CD4-positive, alpha-beta memory T cell (primary cell): ENCODE measurements at places on chromosomes 7 and 10. TPM values are rescaled to one million over a fixed set of nuclear protein-coding genes. Genes with fewer than 3 reads are reported as not detected.

Gene DNAJB6
- total RNA-seq = 90.1 TPM

Gene SPDYE6
- not detected for total RNA-seq

GRCh38 chr10:4241724-4242345 is 456.8 kb upstream of the KLF6 start:
- H3K4me3 ChIP-seq = no peak overlapping the region
- peaks cover 9% of the 10 kb centered on the region for H3K4me1 ChIP-seq
- no peaks in the 10 kb centered on the region for H3K27me3 ChIP-seq
- DNase-seq = no peak
- H3K36me3 ChIP-seq = no peaks in the 10 kb centered on the region

- DNase-seq = no peak
- peaks cover 49% of the 10 kb centered on the region for H3K4me1 ChIP-seq
- H3K27ac ChIP-seq = peak overlapping the region; percentile 49
- no peaks in the 10 kb centered on the region for H3K27me3 ChIP-seq
These were observed 518 bp downstream of the AGFG2 start for GRCh38 chr7:100539436-100540006.

DNA sequence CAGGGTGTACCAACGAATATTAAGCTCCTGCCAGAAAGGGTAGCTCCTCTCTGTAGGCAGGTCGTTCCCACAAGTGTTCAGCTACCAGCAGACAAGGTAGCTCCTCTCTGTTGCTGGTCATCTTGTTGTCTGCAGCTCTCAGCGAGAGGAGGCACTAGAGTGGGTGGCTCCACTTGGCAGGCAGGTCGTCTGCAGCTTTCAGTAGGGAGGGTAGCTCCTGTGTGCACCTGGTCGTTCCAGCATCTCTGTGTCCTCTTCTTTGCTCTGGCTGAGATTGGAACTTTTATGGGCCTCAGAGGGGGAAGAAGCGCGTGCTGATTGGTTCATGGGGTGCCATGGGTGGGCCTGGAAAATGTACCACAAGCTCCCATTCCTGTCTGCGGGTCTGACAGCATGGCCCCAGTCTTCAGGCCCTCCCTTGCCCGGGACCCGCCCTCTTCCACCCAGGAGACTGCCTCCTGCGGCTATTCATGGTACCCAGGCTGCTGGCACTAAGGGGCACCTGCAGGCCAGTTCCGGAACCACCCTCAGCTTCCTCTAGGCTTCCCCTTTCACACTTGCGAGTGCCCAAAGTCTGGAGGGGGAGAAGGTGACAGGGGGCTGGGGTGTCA is 63.9 kb upstream of the CACNA2D1 start:
- DNase-seq = no peak
- no peak overlapping the region for H3K27ac ChIP-seq
- H3K4me3 ChIP-seq = no peak overlapping the region
- H3K4me1 ChIP-seq = no peaks in the 10 kb centered on the region
- no peaks in the 10 kb centered on the region for H3K27me3 ChIP-seq
- no peaks in the 10 kb centered on the region for H3K36me3 ChIP-seq

- no peaks in the 10 kb centered on the region for H3K36me3 ChIP-seq
- DNase-seq = no peak
- no peaks in the 10 kb centered on the region for H3K4me1 ChIP-seq
- no peaks in the 10 kb centered on the region for H3K27me3 ChIP-seq
- no peak overlapping the region for H3K4me3 ChIP-seq
- no peak overlapping the region for H3K27ac ChIP-seq
These were observed 127.4 kb downstream of the GPR85 start for GRCh38 chr7:112959276-112959675.

DNA sequence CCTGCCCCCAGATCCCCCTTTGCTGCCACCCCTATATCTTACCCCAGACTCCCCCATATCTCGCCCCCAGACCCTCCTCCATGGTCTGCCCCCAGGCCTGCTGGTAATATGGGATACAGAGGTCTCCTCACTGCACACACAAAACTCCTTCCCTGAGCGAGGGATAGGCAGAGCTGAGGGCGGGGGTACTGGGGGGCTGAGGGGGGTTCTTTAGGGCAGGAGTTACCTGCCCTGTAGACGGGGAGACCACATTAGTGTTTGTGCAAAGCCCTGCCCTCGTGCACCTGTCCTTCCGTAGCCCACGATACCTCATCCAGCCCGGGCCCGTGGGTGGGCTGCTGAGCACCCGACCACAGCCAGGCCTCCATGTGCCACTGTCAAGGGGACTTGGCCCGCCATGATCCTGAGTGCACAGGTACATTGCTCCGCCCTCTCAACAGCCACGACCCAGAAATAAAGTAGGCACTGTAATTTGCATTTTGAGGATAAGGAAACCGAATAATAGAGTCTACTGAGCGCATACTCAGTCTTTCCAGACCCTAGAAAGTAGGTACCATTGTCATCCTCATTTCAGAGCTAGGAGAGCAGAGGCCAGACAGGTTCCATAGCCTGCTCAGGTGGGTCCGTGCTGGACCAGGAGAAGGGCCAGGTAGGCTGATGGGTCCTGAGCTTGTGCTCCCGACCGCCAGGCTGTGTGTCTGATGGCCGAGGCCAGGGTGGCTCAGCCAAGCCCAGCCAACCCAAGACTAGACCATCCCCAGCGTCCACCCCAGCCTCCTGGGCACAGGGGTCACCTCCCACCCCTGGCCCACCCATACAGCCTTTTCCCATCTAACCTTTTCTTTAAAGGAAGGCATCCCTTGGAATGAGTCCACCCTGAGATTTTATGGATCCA is 115.2 kb downstream of the LHPP start:
- no peaks in the 10 kb centered on the region for H3K36me3 ChIP-seq
- no peak overlapping the region for H3K27ac ChIP-seq
- H3K27me3 ChIP-seq = no peaks in the 10 kb centered on the region
- H3K4me3 ChIP-seq = no peak overlapping the region
- H3K4me1 ChIP-seq = no peaks in the 10 kb centered on the region

DNA sequence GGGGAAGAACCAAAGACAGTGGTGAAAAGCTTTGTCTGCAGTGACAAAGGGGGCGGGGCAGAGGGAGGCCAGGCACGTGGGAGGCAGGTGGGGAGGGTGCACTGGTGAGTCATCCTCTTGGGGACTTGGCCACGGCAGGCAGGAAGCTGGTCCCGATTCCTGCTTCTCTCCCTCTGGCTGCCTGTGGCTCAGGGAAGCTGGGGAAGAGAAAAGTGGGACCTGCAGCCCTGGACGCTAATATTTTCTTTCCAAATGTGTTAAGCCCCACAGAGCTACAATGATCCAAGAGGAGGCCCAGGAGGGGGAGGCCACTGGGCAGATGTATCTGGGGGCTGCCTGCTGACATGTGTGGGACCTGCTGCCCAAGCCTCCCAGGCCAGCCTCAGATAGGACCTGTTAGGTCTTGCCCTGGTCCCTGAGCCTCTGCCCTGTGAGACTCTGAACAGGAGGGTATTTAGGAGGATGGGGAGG is 231.8 kb downstream of the KCNMA1 start:
- no peaks in the 10 kb centered on the region for H3K27me3 ChIP-seq
- H3K4me1 ChIP-seq = no peaks in the 10 kb centered on the region
- H3K36me3 ChIP-seq = no peaks in the 10 kb centered on the region
- no peak for DNase-seq

DNA sequence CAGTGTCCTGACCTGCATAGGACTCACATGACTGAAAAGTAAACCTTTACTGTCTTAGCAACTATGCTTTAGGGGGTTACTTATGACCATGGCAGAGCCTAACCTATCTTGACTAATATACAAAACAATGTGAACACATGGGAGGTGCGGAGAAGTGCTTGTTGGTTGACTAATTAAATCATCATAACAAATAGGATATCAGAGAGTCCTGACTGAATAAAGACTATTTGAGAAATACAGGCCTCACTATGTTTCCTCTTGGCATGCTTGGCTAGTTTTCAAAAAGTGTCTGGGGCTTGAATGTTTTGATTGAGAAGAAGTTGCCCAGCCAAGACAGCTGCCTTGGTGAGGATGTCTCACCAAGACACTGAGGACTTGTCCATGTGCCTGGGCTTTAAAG is 104.4 kb upstream of the PHYHIPL start:
- H3K4me1 ChIP-seq = no peaks in the 10 kb centered on the region
- H3K27me3 ChIP-seq = no peaks in the 10 kb centered on the region
- H3K4me3 ChIP-seq = no peak overlapping the region
- DNase-seq = no peak
- H3K27ac ChIP-seq = no peak overlapping the region
- H3K36me3 ChIP-seq = no peaks in the 10 kb centered on the region

DNA sequence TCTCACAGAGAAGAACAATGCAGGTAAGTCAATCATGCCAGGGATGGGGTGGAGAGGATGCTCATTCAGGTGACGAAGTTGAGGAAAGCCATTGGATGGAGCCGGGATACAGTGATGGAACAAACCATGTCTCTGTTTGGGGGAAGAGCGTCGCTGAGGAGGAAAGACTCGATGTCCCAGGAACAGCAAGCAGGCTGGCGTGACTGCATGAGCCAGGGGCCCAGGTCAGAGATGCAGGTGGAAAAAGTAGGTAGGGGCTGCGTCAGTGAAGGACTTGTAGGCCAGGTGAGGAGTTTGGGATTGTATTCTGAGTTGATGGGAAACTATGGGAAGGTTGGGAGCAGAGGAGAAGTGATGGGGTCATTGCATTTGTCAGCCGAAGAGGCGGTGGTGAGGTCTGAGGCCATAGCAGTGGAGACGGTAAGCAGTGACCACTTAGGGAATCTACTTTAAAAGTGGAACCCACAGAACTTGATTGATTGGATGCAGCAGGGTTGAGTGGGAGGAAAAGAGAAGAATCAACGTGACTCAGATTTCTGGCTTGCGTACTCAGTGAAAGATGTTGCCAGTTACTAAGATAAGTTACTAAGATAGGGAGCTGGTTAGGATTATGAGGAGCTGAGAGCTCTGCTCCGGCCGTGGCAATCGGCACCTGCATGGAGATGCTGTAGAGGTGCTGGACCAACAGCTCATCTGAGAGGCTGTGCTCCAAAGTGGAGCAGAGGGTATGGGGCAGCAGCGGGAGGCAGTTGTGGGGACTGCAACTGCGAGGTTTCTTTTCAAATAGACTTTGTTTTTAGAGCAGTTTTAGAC is 12.5 kb upstream of the IL2RA start:
- no peak for DNase-seq
- no peaks in the 10 kb centered on the region for H3K36me3 ChIP-seq
- H3K4me1 ChIP-seq = peaks cover 33% of the 10 kb centered on the region
- no peak overlapping the region for H3K27ac ChIP-seq
- H3K4me3 ChIP-seq = no peak overlapping the region

DNA sequence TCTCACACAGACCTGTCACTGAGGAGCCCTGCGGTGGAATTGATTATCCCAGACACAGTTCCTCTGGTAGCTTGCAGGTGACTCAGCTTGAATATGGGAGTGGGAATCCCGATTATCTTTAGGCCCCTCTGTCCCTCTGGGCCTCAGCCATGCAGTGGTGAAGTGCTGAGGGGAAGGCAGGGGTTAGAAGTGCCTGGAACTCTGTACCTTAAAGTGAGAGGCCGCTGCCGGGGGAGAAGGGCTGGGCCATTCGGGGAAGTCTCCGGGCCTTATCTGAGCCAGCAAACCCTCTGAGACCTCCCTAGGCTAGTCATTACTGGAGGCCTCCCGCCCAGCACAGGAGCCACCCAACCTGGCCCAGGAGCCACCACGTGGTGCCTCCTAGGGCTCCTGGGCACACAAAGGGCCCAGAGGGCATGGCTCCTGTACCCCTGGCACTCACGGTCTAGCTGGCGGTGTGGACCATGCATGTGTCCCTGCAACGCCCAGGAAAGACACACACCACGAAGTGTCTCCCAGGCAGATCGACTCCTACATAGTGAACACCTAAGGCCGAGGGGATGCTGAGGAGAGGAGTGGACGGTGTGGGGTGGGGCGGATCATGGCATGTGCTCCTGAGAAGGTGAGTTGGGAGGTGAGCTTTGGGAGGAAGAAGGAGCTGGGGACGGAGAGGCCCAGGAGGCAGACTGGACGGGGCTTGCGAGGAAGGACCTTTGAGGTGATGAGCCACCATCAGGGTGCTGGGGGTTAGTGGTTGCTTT is 56.2 kb downstream of the HK1 start:
- no peak overlapping the region for H3K4me3 ChIP-seq
- peak overlapping the region; percentile 38 for H3K27ac ChIP-seq
- peaks cover 86% of the 10 kb centered on the region for H3K4me1 ChIP-seq
- H3K27me3 ChIP-seq = no peaks in the 10 kb centered on the region
- peaks cover 12% of the 10 kb centered on the region for H3K36me3 ChIP-seq

DNA sequence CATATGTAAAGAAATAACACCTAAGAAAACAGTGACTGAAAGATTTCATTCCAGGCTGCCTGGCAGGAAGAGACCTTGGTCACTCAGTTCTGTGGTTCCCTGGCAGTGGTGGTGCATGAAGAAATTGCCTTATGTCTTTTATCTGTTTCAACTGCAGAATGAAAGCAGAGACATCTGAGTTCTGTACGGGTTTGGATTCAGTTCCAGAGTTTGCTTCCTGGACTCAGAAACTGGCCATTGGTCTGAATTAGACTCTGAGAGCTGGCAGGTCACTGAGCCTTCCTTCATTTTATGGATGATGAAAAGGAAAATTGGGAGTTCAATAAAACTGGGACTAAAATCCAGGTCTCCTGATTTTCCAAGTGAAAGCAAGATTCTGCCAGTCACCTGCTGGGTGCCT is 428.9 kb upstream of the AUTS2 start:
- no peaks in the 10 kb centered on the region for H3K27me3 ChIP-seq
- no peak overlapping the region for H3K27ac ChIP-seq
- no peaks in the 10 kb centered on the region for H3K4me1 ChIP-seq
- H3K4me3 ChIP-seq = no peak overlapping the region
- no peaks in the 10 kb centered on the region for H3K36me3 ChIP-seq
- DNase-seq = no peak

DNA sequence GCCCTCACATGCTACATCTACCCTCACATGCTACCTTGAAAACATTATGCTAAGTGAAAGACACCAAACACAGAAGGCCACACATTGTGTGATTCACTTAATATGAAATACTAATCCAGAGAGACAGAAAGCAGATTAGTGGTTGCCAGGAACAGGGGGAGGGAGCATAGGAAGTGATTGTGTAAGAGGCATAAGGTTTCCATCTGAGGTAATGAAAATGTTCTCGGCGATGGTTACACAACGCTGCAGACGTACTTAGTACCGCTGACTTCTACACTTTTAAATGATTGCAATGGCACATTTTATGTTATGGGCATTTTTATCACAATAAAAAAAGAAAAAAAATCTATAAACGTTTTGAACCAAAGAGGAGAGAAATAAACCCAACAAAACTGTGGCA is 742.3 kb downstream of the TYW1 start:
- H3K36me3 ChIP-seq = no peaks in the 10 kb centered on the region
- no peak overlapping the region for H3K4me3 ChIP-seq

Gene CPA4
- total RNA-seq = not detected

Gene RAB19
- 3.2 TPM for total RNA-seq

DNA sequence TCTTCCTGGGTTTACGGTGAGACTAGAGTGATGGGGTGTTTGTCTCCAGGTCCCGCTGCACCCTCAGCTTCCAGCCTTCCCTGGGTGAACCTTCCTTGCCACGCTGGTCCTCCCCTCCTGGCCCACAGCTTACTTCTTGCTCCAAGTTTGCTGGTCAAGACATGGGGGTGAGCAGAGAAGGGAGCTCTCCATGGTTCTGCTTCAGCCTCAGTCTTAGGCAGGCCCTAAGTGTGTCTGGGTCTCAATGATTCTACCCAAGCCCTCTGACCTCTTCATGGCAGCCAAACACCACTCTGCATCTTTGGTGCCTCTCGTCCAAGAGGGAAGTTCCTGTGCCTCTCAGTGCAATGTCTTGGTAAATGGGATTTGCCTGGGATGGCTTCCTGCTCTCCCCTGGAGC is 356.5 kb upstream of the KLF6 start:
- no peak overlapping the region for H3K27ac ChIP-seq
- no peaks in the 10 kb centered on the region for H3K27me3 ChIP-seq
- no peak overlapping the region for H3K4me3 ChIP-seq
- H3K36me3 ChIP-seq = no peaks in the 10 kb centered on the region
- no peak for DNase-seq

Gene WNT2
- total RNA-seq = not detected

- DNase-seq = peak; percentile 74
- H3K4me3 ChIP-seq = peak overlapping the region; percentile 49
- H3K27ac ChIP-seq = no peak overlapping the region
- no peaks in the 10 kb centered on the region for H3K36me3 ChIP-seq
- H3K4me1 ChIP-seq = peaks cover 14% of the 10 kb centered on the region
These were observed 74.0 kb upstream of the CUX1 start for GRCh38 chr7:101743241-101743994.
